H9 (cell line): ENCODE measurements at places on chromosomes 5 and 9.

- DNase-seq, result no peak
These were observed 65.6 kb downstream of the TLE4 start for GRCh38 chr9:79637177-79637925.

- peak; percentile 82 for DNase-seq
These were observed 100.6 kb upstream of the IER5L start for GRCh38 chr9:129278391-129279237.

DNA sequence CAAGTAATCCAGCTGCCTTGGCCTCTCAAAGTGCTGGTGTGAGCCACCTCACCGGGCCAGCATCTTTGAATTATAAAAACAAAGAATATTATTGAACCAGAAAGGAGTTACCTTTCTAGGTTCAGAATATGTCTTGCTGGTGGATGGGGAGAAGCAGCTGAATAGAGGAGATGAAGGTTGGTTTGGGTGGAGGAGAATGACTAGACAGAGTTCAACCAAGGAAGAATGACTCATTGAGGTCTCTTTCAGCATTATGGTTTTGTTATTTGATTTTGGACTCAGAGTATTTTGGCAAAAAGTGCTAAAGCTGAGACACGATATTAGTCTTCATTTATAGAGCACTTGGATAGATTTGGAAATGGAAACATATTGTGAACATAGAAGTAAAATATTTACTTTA, 75.2 kb upstream of the MPDZ start:
- no peak for DNase-seq

DNA sequence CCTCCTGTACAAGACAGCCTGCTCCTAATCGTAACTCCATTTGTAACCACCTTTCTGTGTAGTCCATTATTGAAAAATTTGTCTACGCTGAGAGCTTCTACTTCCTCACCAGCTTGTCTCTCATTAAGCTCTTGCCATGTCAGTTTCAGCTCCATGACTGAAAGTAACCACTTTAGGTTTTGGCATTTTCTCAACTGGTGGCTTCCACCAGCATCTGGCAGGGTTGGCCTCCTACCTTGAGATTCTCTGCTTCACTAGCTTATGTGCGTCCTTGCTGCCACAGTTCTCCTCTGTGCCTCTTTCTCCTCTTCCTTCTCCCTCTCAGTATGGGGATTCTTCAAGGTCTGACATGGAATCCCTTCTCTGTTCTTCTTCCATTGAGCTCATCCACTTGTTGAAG, 31.8 kb downstream of the F2RL2 start:
- DNase-seq, result no peak

GRCh38 chr9:3768286-3768685, 242.5 kb upstream of the RFX3 start:
- no peak for DNase-seq

DNA sequence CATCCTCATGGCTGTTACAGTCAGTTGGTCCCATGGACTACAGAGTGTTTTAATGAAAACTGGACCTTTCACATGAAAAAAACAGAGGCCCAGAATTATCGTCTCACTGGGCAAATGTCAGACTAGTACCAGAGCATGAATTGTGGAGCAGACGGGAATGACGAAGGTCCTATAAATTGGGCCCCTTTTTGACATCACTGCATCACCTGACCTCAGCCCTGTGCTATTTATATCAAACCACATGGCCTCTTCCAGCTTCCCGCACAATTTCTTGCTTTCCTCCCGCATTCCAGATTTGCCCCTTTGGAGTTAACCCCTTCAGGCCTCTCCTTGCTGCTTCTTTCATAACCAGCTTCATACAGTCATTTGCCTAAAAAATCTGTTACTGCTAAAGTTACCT, 301.7 kb downstream of the ATPSCKMT start:
- DNase-seq, result no peak

- no peak for DNase-seq
These were observed 141.8 kb downstream of the YIPF5 start for GRCh38 chr5:144028636-144029035.

GRCh38 chr5:174358276-174358675, 312.8 kb downstream of the NSG2 start:
- DNase-seq, result no peak

GRCh38 chr9:103992938-103993579, 101.0 kb upstream of the SMC2 start:
- no peak for DNase-seq

GRCh38 chr9:18579536-18579935, 105.6 kb downstream of the ADAMTSL1 start:
- no peak for DNase-seq

GRCh38 chr9:117927354-117927753, 223.2 kb downstream of the TLR4 start:
- DNase-seq, result peak; percentile 60

DNA sequence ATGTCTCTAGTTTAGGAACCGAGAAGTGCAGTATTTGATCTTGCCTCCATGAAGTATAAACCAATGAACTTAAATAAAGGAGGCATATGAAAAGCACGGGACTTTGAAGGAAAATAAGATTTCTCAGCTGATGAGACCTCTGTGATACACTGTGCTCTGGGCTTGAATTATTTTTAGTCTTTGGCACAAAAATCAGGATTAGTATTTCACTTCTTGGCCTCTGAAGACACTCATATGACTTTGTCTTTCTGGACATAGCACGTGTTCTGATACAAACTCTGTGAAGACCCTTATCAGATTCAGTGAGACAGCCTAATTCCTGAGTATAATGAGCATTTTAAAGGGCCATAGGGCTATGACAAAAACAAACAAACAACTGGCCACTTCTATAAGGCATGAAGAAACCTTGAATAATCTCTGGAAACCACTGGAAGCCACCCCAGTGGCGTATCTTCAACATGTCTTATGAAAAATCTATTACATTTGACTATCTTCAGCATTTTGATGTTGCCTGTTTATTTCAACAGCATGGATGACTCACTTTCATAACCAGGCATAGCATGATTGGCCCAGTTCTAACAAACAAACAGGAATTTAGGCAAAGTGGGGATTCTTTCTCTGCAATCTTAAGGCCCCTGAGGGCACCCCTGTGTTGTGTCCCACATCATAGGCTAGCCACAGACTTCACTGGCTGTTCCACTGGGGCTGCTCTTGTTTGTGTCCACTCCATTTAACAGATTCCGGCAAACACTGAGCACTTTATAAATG, 90.3 kb upstream of the ZNF462 start:
- no peak for DNase-seq

- no peak for DNase-seq
These were observed 144.9 kb upstream of the POU5F2 start for GRCh38 chr5:93886098-93886806.

- DNase-seq, result no peak
These were observed 259.3 kb downstream of the TUSC1 start for GRCh38 chr9:25418974-25419373.

DNA sequence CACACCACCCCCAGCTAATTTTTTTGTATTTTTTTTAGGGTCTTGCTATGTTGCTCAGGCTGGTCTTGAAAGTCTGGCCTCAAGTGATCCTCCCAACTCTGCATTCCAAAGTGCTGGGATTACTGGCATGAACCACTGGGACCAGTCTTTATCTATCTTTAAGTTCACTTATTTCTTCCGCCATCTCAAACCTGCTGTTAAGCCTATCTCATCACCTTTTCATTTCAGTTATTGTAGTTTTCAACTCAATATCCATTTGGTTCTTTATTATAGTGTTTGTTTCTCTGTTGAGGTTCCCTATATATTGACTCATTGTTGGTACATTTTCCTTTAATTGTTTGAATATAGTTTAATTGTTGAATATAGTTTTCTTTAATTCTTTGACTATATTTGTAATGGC, 48.1 kb downstream of the GALNT12 start:
- DNase-seq, result no peak

GRCh38 chr9:26170190-26170589, 491.9 kb upstream of the TUSC1 start:
- DNase-seq, result no peak

DNA sequence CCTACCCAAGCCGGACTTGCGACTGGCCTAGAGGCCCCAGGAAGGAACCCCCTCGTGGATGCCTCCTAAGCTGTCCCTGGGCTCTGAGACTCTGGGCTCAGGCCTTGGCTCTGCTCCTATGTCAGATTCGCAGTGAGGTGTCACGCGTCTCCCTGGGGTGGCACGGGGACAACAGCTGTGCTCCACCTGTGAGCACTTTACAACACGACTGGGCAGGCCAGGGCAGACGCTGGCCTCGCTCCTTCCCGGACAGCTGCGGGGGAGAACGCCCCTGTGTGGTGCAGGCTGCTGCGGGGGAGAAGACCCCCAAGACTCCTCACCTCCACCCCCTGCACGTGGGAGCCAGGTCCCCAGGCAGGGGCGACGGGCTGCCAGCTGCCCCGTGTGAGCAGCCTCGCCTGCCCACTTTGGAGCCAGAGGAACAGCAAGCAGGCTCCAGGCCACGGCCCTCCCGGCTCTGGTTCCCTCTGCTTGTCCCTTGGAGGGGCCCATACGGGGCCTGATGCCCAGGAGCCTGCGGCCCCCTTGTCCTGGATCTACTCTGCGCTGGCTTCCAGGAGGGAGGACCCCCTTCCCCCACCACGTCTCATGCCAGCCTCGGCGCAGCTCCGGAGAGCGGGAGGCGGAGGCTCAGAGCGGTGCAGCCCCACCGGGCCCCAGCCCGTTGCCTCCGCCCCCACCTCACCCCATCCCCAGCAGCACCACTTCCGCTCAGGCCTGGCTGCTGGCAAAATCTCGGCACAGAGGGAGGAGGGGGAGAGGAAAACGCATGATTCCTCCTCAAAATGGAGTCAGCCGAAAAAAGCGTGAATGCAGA, 36.0 kb downstream of the SARDH start:
- no peak for DNase-seq

- no peak for DNase-seq
These were observed 375.2 kb downstream of the ZNF608 start for GRCh38 chr5:124371111-124371706.

DNA sequence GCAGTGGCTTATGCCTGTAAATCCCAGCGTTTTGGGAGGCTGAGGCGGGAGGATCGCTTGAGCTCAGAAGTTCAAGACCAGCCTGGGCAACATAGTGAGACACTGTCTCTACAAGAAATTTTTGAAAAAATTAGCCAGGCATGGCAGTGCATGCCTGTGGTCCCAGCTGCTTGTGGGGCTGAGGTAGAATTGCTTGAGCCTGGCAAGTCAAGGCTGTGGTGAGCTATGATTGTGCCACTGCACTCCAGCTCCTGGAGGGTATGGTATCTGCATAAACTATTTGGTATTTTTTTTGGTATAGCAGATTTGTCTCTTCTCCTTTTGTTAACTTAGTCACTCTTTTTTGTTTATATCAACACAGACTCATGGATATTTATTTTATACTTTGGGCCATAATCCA, 61.5 kb upstream of the TEX48 start:
- no peak for DNase-seq

DNA sequence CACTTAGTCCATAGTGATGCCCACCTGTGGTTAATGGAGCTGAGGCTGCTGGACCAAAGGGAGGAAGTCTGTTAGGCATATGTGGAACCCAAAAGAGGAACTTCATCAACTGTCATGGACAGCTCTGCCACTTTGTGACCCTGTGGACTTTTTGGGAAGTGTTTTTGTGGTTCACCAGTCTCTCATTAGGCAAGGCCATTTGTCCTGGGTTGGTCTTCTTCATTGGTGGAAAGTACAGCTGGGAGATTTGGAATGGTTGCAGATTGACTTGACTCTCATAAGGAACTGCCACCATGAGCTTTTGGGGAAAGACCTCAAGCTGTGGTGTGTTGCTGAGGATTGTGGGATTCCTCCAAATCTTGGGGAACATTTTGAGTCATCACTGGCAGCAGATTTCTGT, 31.9 kb upstream of the IL12B start:
- no peak for DNase-seq

GRCh38 chr5:159527546-159528254, 197.4 kb upstream of the IL12B start:
- DNase-seq, result no peak

- DNase-seq, result no peak
These were observed 4.2 kb upstream of the CTNNAL1 start for GRCh38 chr9:109017493-109017892.

- DNase-seq, result no peak
These were observed 65.1 kb downstream of the NEK6 start for GRCh38 chr9:124322618-124323432.

- DNase-seq, result no peak
These were observed 75.1 kb upstream of the ATG10 start for GRCh38 chr5:81896764-81897163.

DNA sequence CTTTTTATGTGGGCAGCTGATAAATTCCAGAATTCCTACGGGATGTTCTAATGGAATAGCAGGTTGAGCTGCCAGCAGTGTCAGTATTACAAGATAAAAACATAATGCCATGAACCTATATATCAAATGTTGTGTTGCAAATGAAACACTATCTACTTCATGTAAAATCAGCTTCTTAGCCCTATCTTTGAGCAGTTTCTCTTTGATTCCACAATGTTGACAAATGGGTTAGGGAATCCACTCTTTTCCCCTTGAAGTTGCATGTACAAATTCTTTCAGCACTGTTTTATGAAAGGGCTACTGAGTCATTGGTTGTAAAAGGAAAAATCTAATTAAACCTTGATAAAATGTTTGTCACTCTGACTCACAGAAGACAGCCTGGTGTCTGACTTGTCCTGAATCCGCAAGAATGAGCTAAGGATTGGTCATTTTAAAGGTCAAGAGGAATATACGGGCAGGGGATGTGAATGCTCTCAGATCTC, 950.6 kb upstream of the NUDT12 start:
- no peak for DNase-seq

DNA sequence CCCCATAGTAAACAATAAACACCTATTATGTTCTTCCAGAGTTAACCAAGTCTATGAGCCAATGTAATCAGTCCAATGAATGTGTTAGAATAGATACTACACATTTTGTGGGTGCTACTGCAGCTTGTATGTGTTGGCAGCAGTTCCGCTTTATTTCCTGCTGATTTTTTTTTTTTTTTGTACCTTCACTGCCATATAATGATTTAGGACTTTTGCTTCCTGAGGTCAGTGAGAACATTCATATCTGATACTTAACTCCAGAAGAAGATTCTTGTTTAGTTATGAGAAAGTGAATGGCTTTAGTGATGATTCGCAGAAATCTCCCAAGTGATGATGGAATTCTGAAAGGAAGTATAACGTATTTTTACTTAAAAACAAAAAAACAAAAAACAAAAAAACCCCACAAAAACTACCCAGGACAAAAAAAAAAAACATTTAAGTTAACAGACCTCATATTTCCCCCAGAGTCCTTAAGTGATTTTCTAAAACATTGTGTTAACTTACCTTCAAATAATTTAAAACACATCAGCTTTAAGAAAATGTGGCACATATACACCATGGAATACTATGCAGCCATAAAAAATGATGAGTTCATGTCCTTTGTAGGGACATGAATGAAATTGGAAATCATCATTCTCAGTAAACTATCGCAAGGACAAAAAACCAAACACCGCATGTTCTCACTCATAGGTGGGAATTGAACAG, 24.7 kb upstream of the LMNB1 start:
- DNase-seq, result no peak
